ENCODE measurements at places on chromosomes 16 and 17.

DNA sequence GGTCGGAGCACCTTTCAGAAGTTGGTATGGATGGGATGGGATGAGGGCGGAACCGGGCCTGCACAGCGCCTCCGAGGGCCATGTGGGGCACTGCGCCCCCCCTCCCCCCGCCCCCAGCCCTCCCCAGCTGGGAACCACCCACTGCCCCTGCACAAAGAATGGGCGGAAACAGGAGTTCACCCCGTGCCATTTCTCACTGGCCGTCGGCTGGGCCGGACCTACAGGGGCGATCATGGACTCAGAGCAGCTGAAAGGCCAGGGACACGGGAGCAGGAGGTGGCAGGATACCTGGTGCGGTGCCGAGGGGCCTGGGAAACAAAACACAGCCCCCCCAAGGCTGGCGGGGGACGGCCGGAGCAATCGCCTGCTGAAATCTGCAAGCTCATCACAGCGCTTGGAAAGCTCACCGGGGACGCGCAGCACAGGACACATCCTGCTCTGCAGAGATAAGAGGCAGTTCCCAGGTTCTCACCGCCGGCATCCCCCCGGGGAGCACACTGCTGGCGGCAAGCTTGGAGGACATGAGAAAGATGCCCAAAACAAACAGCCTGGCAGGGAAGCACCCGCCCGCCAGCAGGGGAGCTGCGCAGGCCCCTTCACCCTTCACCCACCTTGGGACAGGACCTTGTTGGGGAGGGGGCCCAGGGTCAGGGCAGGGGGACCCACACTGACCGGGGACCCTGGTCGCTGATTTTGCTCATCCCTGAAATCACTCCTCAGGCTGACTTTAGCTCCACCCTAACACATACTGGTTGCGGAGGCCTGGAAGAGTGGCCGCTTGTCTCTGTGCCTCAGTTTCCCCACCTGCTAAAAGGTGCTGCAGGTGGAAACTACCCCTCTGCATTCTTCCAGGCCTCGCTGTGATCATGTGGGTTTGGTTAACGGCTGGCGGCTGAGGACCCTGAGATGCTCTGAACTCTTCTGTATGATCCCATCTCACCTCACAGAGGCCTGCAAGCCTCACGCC, 263.9 kb downstream of the C16orf95 start:
- DNase-seq: no peak

- no peak for DNase-seq
Observed at GRCh38 chr17:50210240-50211225, 9.1 kb upstream of the COL1A1 start.

DNA sequence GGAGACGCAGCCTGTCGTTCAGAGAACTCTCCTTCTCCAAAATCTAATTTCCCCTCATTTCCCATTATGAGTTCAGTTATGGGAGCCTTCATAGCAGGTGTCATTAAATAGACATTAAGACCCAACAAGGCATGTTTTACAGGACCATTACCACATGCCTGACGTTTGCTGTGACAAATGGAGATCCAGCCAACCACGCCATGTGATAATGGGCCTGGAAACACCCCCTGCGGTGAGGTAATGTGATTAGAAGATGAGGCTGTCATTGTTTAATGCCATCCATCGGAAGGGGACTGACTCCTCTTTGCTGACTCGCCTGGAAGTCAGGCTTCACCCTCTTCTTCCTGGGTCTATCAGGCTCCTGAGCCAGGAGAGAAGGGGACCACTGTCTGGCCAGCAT, 76.9 kb downstream of the WSCD1 start:
- no peak for DNase-seq

- DNase-seq: no peak
Observed at GRCh38 chr16:9630119-9630518, 538.7 kb downstream of the HAPSTR1 start.

DNA sequence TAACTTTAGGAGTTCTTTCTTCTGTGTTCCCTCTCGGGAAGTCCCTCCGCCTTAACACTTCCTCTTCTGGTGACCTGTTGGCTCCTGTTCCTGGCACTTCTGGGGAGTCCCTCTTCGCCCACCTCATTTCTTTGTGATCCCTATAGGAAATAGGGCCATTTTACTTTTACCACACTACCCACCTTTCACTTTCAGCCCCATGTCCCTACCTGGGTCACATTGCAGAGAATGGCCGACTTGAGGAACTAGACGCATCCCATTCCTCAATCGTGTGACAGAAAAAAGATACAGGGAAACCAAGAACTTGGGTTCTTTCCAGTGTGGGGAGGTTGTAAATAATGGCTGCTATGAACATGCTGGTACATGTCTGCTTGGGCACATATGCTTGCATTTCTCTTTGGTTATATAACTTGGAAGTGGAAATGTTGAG, 6.6 kb downstream of the IL21R start:
- DNase-seq: no peak

DNA sequence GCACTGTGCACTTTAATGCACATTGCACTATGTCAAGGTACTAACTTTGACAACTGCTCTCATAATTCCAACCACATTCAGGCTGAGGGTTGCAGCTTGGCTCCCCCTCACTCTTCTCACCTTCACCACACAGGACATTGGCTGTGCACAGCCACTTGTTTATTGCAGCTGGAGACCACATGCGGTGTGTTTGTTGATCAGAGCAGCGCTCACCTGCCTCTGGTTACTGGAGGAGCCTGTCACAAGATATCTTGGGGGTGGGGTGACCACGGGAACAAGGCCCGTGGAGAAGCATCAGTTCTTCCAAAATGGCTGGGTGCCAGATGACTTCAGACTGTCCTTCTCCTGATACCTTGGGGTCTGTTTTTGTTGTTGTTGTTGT, 10.6 kb upstream of the CCL5 start:
- DNase-seq: peak; percentile 43

Measured in GM18507 (cell line).